ENCODE measurements at places on chromosomes 6 and 20.

GRCh38 chr6:7542065-7542873 lies 798 bp downstream of the DSP start:
- no peak for DNase-seq

DNA sequence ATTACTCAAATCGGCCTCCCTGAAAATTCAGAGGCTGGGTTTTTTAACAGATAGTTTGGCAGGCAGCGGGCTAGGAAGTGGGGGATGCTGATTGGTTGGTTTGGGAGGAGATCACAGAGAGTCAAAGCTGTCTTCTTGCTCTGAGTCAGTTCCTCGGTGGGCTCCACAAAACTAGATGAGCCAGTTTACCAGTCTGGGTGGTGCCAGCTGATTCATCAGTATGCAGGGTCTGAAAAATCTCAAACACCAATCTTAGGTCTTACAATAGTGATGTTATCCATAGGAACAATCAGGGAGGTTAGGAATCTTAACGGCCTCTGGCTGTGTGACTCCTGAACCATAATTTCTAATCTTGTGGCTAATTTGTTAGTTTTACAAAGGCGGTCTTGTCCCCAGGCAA lies 190.7 kb downstream of the C6orf118 start:
- DNase-seq: no peak

DNA sequence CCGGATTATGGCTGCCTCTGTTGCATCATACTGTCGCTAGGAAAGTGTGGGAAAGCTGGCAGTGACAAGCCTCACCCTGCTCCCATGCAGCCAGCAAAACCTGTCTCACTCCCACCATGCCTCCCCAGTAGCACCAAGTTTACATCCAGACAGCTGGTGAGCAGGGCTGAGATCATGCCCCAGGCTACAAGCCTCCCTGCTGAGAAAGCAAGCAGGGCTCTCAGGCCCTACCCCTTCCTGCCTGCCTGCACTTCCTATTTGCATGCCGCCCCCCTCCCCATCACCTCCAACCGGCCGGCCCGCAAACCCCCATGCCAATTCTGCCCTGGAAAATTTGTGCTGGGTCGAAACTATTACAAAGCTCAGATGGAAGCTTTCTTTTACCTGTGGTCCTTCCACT lies 408.2 kb upstream of the FKBP1C start:
- DNase-seq: no peak

DNA sequence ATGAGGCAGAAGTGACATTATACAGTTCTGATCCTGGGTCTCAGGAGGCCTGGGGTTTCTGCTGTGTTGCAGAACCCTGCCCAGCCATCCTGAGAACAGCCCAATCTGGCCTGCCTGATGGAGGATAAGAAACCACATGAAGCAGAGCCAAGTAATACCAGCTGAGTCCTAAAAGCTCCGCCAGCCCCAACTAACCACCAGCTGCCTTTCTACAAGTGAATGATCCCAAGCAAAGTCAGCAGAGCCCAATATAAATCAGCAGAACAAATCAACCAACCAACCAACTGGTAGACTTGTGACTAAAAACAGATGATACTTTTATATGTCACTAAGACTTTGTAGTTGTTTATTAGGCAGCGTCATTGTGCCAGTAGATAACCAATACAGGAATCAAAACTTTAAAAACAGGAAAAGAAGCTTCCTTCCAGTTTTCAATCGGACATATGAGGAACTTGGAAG lies 52.1 kb downstream of the SNX5 start:
- no peak for DNase-seq

All from activated naive CD4-positive, alpha-beta T cell treated with anti-CD3 and anti-CD28 coated beads for 36 hours (primary cell).